ENCODE measurements at places on chromosomes 1 and 21.
A peak's percentile ranks its signal among the peaks of the same experiment; 100 is the strongest.

DNA sequence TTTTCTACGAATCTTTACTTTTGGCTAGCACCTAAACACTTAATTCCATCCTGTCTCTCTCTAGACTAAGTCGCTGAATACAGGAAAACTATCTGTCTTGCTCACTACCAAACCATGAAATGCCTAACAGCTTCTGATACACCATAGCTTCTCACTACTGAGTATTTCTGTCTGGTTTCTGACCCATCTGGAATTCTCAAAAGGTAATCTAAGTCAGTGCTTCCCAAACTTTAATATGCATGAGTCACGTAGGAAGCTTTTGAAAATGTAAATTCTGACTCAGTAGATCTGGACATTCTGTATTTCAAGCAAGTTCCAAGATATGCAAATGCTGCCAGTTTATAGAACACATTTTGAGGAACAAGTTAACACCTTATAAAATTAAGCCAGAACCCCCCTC lies 9.2 kb upstream of the OVGP1 start:
- no peak for DNase-seq

- DNase-seq, result no peak
Observed at GRCh38 chr1:81606656-81607055, 194.1 kb upstream of the ADGRL2 start.

DNA sequence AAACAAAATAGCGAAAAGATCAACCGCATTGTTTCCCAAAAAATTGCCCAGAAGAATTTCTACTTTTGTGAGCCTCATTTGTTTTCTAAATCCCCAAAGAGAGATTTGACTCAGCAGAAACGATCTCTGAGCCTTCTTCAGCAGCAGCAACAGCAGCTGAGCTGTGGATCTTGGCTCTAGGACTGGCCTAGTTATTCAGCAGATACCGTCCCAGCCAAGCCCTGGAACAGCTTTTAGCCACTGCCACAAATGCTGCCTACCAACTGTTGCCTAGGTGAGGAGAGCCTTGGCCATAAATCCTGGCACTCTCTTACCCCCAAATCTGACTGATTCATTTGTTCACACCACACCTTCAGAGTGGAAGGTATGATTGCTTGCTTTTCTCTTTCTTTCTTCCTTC lies 320.1 kb downstream of the TGFB2 start:
- no peak for DNase-seq

- peak; percentile 67 for DNase-seq
Observed at GRCh38 chr1:31939484-31940329, 1.5 kb upstream of the PTP4A2 start.

DNA sequence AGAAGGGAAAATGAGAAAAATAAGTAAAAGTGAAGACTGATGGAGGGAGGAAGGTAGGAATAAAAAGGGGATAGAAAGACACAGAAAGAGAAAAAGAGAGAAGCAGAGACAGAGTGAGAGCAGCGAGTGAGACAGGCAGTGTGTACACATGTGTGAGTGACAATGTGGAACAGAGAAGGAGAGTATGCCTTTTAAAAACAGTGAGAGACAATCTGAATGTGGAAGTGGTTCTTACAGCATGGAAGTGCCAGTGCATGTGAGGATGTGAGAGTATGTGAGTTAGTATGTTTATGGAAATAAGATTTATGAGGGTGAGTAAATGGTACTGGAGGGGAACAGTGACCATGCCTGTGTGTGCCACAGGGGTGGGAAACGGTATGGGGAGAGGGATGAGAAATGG lies 1.2 kb downstream of the NEGR1 start:
- no peak for DNase-seq

DNA sequence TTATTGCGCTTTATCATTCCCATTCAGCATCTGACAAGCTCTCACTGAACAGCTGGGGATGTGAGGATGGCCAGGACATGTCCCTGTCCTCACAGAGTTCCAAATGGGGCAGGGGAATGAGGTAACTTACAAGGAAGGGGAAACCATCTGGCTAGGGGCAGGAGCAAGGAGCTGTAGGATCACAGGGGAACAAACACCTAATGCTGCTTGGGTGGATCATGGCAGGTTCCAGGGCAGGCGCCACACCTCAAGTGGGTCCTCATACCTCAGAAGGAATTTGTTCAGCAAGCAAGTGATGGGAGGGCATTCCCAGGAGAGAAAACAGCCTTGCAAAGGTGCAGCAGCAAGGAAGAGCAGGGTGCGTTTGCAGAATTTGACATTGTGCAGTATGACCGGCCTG lies 35.1 kb upstream of the GRIK3 start:
- no peak for DNase-seq

DNA sequence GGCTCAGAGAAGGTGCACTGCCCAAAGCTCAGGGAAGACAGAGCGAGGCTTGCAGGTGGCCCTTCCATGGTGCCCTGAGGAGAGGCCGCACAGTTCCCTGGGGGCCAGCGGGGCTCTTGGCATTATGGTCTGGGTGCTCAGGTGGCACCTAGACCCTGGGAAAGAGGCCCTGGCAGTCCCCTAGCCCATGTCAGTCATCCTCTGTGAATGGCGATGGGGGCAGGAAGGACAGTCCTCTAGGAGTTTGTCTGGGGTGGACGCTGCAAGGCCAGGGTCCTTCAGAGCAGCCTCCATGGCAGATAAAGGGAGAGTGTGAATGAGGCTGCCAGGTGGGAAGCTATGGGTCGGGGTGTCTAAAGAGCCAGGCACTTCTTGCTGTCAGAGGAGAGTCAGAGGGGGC lies 345.9 kb upstream of the VAMP3 start:
- DNase-seq, result no peak

DNA sequence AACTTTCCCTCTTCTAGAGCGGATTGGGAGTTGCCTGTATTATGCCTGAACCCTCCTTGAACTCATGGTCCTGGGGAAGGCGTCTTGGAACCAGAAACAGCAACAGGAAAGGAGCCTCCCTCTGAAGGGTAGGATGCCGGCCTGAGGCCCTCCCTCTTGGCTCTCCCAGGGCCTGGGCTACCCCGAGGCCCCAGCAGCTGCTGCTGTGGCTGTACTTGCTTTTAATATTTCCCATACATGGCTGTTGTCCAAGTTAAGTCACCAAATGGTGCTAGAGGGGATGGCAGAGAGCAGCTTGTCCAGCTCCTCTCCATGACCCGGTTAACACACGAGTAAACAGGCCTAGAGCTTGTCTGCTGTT lies 10.5 kb downstream of the CHRNB2 start:
- no peak for DNase-seq

GRCh38 chr21:31713973-31714740 lies 17.8 kb downstream of the SCAF4 start:
- DNase-seq, result no peak

GRCh38 chr1:240503036-240503435 lies 108.9 kb downstream of the GREM2 start:
- DNase-seq, result no peak

DNA sequence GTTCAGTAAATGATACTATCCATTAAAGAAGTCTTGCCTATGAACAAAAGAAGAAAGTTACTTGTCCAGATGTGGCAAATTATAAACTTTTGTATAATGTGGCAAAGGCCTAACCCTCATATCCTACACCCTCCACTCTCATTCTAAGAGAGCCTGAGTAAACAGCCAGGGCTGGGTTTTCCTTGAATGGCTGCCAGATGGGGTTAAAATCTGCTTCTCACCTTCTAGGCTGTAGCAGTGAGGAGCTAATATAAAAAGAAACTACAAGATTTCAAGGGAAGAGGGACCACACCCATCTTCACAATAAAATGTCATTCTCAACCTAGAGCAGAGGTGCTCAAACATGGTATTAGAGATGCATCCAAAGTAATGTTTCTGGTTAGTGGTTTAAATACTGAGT lies 8.9 kb downstream of the RABIF start:
- DNase-seq, result no peak
